ENCODE measurements at places on chromosomes 1 and 21.

DNA sequence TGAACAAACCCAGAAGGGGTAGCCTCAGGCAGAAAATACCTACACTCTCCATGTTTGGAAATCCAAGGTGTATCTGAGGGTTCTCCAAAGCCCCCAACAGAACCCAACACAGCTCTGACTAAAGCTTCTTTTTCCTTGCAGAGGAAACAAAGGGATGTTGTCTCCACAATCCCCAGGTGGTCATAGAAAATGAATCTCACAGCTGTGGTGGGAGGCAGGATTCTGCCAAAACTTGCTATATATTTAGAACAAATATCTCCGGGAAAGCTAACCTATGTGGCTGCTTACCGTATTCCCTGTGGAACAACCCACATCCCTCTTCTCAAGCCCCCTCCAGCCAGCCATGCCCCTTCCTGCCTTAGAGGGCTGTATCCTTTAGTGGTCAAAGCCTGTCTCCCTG, 406.1 kb downstream of the PRDM2 start:
- no peak for DNase-seq

DNA sequence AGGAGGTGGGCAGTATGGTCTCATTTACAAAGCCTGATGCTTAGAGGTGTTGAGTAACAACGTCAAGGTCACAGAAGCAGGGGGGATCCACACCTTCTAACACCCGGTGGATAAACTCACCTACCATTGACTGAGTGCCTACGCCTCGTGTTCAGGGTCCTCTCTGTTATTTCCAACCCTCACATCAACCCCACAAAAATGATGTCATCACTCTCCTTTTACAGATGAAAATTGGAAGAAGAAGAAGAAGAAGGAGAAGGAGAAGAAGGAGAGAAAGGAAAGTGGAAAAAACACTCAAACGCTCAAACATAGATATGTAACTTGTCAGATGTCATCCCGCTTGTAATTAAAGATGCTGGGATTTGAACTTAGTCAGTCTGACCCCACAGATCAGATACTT, 653 bp upstream of the KCNN3 start:
- DNase-seq, result no peak

GRCh38 chr1:226438007-226438406, 30.1 kb upstream of the PARP1 start:
- peak; percentile 12 for DNase-seq

DNA sequence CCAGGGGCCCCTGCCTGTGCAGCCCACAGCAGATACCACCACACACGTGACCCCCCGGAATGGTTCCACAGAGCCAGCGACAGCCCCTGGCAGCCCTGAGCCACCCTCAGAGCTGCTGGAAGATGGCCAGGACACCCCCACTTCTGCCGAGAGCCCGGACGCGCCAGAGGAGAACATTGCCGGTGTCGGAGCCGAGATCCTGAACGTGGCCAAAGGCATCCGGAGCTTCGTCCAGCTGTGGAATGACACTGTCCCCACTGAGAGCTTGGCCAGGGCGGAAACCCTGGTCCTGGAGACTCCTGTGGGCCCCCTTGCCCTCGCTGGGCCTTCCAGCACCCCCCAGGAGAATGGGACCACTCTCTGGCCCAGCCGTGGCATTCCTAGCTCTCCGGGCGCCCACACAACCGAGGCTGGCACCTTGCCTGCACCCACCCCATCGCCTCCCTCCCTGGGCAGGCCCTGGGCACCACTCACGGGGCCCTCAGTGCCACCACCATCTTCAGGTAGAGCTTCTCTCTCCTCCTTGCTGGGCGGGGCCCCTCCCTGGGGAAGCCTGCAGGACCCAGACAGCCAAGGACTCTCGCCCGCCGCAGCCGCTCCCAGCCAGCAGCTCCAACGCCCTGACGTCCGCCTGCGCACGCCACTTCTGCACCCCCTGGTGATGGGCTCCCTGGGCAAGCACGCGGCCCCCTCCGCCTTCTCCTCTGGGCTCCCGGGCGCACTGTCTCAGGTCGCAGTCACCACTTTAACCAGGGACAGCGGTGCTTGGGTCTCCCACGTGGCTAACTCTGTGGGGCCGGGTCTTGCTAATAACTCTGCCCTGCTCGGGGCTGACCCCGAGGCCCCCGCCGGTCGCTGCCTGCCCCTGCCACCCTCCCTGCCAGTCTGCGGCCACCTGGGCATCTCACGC, 51.0 kb downstream of the COL18A1 start:
- no peak for DNase-seq

DNA sequence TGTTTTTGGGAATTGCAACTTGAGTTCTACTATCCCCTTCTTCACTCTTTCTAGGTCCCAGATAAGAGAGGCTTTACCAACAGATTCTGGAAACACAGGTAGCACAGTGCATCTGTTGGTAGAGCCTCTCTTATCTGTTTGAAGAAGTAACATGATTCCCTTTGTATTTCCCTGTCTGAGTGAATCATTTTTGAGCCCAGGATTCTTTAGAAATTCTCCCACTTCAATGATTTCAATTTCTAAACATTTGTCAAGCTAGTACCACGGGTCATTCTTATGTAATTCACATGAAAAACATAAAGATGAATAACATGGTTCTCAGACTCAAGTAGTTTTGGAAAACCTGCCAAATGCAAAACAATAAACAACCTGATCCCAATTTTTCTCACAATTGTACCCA, 72.0 kb upstream of the DUSP10 start:
- no peak for DNase-seq

GRCh38 chr21:14829685-14830084, 235.1 kb downstream of the NRIP1 start:
- no peak for DNase-seq

GRCh38 chr21:17462276-17462981, 50.4 kb upstream of the CXADR start:
- DNase-seq, result peak; percentile 52

DNA sequence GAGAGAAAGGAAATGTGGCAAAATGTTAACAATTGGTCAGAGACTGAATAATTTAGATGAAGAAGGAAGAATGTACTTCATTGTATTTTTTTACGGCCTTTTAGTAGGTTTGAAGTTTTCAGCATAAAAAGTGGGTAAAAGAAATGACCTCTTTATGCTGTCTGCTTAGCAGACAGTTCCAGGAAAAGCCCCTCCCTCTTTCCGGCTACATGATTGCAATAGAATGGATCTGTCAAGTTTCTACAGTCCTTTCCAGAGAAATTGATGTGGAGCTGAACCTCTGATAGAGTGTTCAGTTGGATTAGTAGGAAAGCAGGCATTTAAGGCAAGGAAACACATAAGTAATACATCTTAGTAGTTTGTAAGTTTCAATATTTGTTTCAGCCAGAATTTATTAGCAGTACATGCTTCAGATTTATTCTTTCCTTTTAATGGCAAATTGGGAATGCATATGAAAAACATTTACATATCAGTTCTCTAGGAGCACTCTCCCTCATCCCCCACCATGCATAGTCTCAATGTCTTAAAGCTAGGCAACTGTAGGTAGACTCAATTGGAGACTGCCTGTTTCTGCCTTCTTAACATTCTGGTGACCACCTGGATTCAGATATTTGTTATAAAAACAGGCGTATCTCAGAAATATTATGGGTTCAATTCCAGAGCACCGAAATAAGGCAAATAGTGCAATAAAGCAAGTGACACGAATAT, 36.4 kb downstream of the HS2ST1 start:
- no peak for DNase-seq

DNA sequence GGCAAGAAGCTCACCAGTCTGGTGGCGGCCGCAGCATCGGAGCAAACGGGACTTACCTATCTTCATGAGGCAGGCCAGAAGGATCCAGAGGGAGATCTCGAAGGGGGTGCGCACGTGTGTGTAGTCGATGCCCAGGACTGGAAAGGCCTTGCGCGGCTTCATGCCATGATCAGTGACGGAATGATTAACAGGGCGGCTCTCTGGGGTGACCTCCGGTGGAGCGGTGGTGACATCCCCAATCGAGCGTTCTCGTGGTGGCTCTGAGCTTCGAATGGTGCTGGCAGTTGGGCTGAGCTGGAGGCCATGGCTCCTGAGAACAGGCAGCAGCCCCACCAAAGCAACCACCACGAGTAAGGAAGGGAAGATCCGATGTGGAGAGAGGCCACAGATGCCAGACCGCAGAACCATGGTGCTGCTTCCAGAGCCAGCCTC, 982 bp downstream of the SLC9A1 start:
- DNase-seq, result no peak

DNA sequence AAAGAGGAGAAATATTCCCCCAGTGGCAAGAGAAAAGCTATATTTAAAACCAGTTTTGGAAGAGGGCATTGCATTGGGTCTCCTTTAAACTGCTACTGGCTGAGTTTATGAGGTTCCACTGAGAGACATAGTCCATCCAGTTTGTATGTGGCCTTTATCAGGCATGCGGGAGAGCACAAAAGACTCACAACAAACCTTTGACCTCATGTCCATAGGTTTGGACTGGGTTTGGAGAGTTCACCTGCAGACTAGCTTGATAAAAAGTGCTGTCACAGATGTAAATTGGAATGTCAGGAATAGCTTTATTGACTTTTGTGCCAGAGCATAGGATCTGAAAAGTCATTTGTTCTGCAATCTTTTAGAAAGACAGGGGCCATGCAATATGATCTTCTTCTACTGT, 131.0 kb upstream of the NRIP1 start:
- DNase-seq, result no peak

DNA sequence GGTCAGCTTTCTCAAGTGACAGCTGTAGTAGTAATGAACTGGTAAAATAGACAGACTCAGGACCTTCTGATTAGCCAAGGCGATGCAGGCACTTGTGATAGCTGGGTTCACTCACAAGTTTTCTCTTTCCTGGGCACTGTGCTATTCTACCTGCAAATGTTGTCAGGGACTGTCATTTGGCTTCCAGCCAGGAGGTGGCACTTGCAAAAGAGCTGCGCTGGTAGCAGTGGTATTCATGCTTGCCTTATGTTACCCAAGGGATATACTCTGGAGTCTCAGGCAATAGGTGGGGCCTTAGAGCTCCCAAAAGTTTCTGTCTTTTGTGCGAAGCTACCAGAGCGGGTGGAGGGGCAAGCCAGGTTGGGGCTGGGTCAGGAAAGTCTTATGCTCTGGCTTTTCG, 23.5 kb downstream of the IFI44 start:
- no peak for DNase-seq

GRCh38 chr1:8134546-8135235, 108.6 kb upstream of the ERRFI1 start:
- DNase-seq, result peak; percentile 53

- DNase-seq, result no peak
These were observed 663 bp downstream of the CAMTA1 start for GRCh38 chr1:6785728-6786505.

GRCh38 chr1:163275222-163275621, 46.5 kb upstream of the NUF2 start:
- peak; percentile 23 for DNase-seq
